ENCODE measurements at places on chromosomes 2 and 18. TPM values are rescaled to one million over a fixed set of nuclear protein-coding genes. Genes with fewer than 3 reads are reported as not detected.

GRCh38 chr2:28663359-28663758, 88.3 kb upstream of the PPP1CB start:
- no peak for DNase-seq

GRCh38 chr2:172931256-172931894, 144.3 kb upstream of the MAP3K20 start:
- DNase-seq = no peak

Gene KRTCAP3
- 5.0 TPM for total RNA-seq

Gene TXNDC2
- not detected for total RNA-seq

DNA sequence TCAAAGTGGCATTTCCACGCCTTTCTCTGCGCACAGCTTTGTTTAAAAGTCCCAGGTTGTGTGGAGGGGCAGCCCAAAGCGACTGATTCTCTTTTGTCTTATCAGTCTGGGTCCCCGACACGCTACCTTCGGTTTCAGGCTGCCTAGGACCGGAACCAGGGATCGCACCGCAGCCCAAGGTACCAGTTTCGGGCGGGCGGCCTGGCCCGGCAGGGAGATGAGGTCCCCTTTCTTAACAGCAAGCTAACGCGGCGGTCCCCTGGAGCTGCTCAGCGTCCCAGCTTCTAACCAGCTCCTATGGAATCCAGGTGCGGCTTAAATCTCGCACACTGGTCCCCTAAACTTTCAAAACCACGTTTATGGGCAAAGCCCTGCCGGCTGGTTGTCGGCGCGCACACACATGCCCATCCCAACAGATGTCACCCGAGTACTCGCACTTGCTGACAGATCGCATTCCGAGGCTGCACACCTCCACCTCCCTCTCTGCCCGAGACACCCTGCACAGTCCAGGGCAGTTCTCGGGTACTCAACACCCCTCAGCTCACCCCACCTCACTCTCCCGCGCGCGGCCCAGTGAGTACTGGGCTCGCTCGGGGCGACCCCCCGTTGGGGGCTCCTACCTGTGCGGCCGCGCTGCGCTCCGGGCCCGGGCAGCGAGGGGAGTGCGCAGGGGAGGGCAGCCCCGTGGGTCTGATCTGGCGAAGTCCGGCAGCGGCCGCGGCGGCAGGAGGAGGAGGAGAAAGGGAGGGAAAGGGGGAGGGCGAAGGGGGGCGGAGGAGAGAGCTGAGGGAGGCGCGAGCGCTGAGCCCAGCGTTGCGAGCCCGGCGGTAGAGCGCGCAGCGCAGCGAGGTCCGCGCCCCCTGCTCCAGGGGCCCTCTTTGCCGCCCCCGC, at the start of gene EFEMP1:
Gene EFEMP1 (minus strand): TSS at position 692 of the 891 bp plus-strand sequence. CDS start 1,342 bp downstream, outside the sequence.
- peak; percentile 5 for DNase-seq

Gene ABCA12
- not detected for total RNA-seq

DNA sequence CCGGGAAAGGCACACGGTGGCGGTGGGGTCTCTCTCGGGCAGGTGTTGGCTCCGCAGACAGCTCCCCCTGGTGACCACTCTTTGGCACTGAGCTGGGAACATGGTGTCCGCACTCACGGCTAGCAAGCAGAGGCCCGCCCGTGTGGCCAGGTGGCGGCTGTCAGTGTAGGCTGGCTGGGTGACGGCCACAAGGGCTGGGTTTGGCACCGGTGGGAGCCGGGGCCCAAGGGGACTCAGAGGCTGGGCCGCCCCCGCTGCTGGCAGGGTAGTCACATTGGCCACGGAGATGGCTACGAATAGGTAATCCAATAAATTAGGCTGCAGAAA, 1071.7 kb downstream of the RPIA start:
- no peak for DNase-seq

Gene LYG2
- not detected for total RNA-seq

DNA sequence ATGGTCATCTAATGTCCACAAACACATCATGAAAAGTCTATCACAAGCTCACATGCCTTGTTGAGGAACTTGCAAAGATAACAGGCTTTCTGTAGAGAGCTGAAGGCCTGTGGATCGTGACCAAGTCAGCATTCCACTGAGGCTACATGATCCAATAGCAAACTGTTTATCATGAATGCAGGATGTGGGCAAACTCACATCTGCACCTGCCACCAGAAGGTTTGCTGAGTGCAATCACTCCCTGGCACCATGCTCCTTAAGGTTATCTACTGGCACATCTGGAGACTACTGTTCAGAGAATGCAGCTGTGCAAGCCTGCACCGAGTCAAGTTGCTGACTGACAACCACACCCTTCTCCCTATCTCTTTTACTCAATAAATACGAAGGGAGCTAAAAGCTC, 67.3 kb upstream of the ACAA2 start:
- no peak for DNase-seq
